Lung (tissue), 17 donors: ENCODE measurements at places on chromosomes 1 and 21. TPM values are rescaled to one million over a fixed set of nuclear protein-coding genes. Genes with fewer than 3 reads are reported as not detected.

GRCh38 chr1:160161965-160162705 lies 10.7 kb downstream of the ATP1A4 start:
- peak; percentile 30 for DNase-seq

- DNase-seq = no peak
Observed at GRCh38 chr1:32127409-32128198, 19.7 kb downstream of the KPNA6 start.

DNA sequence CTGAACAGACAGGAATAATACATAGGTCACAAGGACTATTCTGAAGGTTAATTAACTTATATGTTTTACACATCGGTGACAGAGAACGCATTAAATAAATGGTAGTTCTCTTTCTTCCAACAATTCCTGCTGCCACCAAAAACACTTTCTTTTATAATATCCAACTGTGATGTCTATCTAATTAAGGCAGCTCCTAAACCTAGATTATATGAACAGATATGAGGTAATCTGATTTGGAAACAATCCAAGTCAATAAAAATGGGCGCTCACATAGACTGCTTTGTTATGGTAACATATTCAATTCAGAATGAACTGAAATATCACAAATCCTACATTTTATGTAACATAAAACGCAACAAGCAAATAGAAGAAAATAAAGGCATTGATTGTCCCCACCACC lies 16.0 kb downstream of the CYYR1 start:
- DNase-seq = no peak

DNA sequence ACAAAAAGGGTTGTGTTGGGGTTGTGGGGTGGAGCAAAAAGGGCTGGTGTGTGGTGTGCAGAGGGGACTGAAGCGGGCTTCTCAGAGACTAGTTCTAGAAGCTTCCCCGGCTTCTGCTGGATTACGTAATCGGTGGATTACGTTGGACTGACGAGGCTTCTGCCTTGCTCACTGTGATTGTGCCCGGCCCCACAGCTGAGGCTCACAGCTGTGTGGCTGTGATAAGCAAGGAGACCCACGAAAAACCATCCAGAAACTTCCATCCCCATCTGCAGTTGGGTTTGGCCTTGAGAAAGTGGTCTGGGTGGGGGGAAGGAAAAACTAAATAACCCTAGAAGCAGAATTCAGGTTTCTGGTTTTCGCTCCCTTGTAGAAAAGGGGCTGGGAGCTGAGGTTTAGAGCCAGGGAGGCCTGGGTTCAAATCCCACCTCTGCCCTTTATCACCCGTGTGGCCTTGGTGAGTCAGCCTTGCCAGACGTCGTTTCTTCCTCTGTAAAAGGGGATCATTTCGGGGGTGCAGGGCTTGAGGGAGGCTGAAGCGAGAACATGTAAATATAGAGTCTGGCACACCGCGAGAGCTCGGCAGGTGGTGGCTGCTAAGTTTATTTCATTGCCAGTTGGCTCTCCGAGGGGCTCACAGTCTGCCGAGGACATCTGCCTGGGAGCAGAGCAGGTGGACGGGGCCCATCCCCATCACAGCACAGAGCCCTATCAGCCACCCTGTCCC lies 30.4 kb upstream of the DISP3 start:
- DNase-seq = no peak

DNA sequence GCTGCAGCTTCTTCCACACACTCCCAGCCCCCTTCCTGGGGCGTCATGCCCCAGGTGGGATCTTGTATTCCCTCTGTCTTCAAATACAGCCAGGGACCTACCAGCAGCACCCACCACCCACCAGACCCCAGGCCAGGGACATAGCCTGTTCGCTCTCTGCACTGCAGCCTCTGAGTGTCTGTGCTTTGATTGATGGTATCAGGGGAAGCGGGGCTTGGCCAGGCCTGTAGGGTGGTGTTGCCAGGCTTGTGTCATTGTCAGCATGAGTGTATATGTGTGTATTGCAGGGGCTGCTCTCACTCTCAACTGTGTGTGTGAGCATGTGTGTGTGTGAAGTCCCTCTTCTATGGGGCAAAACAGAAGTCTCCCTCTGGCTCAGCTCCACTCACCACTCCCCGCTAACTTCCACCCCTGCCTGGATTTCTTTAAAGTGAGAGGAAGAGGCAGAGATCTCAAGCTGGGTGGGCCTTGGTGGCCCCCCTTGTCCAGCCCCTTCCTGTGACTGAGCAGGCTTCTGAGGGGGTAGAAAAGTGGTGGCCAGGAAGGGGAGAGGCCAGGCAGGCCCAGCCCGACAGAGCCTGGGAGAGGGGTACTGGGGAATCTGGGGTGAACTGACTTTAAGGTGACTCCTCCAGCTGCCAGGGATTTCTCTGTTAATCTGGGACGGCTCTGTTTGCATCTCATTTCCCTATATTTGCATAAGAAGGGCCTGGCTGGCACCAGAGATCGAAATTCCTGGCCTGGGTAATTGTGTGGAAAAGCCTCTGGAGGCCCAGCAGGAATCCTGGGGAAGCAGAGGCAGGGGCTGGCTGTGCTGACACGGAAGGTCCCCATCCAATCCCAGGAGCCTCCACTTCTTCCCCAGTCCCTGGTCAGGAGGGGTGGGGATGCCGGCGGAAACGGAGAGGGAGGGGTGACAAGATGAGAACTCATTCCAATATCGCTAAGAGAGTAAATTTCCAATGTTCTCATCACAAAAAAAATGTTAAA lies 18.6 kb upstream of the ADGRB2 start:
- peak; percentile 76 for DNase-seq

- DNase-seq = no peak
Observed at GRCh38 chr1:7280347-7280960, 490.6 kb upstream of the VAMP3 start.

GRCh38 chr1:206824331-206824730 lies 41.1 kb upstream of the IL20 start:
- peak; percentile 16 for DNase-seq

DNA sequence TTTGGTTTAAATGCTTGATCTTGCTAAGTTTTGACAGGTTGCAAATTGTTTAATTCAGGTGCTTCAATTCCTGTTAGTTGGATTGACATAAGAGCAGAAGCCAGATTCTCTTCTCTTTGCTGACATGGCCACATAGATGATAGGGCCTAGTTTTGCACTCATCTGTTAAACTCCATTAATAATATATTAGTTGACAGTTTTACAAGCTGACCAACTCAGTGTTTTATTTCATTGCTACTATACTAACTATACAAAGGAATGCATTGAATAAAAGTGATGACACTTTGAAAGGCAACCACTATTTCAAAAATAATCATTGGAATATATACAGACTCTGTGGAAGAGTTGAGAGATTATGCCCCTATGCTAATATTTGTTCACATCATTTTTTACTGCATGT lies 255.6 kb upstream of the DPYD start:
- DNase-seq = no peak

DNA sequence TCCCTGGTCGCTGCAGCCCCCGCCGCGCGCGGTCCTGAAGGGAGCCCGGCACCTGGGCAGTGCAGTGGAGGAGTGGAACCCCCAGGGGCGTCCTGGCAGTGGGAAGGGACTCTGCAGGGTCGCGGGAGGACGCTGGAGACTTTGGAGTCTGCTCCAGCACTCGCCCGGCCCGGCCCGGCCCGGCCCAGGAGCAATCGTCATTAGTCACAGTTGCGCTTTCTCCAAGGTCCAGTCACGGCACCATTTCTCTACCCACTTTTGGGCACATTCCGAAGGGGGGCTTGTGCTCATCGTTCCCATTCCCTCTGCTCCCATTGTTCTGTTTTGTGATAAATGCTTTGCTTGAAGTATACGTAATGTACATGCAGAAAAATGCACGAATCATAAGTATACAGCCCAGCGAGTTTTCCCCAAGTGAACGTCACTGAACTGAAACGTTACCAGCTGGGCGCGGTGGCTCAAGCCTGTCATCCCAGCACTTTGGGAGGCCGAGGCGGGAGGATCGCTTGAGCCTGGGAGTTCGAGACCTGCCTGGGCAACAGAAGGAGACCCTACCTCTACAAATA lies 999 bp downstream of the THAP3 start:
- DNase-seq = peak; percentile 51

- DNase-seq = no peak
Observed at GRCh38 chr1:232561381-232561780, 68.6 kb downstream of the SIPA1L2 start.

- DNase-seq = no peak
Observed at GRCh38 chr1:9716404-9717192, 65.1 kb downstream of the PIK3CD start.

DNA sequence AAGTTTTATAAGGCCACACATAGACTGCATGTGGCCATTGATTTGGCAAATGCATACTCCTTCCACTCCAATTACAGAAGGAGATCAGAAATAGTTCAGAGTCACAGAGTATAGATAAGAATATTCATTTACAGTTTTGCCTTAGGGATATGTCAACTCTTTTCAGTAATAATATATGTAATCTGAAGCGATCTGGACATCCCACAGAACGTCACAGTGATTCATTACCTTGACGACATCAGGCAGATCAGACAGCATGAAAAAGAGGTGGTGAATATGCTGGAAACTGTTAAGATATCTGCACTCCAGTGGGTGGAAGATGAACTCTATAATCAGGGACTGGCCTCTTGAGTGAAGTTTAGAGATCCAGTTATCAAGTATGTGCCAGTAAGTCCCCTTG lies 240.4 kb downstream of the DPYD start:
- no peak for DNase-seq

The CDC42BPA gene
- 97.4 TPM for total RNA-seq
